ENCODE measurements at places on chromosomes 4 and X.
A peak's percentile ranks its signal among the peaks of the same experiment; 100 is the strongest.

- DNase-seq: no peak
Measured at GRCh38 chr4:114613560-114613959, 15.0 kb downstream of the UGT8 start.

- DNase-seq: no peak
Measured at GRCh38 chr4:154741131-154741665, 2.6 kb upstream of the LRAT start.

- no peak for DNase-seq
Measured at GRCh38 chr4:46933686-46934085, 24.6 kb upstream of the COX7B2 start.

DNA sequence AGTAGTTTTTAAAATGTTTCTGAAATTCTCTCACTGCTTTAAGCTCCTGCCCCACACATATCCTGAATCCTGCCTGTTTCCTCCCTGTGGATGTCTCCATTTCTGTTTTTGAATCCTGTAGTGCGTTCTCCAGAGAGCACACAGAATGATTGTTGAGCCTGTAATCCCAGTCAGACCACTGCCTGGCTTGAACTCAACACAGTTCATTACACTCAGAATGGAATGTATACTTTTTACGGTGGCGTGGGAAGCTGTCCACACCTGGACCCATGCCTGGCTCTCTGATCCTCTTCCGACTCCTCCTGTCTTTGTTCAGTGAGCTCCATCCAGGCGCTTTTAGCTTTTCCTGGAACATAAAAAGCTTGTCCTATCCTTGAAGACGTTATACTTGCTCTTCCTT, 1217.0 kb upstream of the PRKX start:
- DNase-seq: no peak

GRCh38 chr4:147123146-147123545, 177.5 kb upstream of the TTC29 start:
- DNase-seq: no peak

DNA sequence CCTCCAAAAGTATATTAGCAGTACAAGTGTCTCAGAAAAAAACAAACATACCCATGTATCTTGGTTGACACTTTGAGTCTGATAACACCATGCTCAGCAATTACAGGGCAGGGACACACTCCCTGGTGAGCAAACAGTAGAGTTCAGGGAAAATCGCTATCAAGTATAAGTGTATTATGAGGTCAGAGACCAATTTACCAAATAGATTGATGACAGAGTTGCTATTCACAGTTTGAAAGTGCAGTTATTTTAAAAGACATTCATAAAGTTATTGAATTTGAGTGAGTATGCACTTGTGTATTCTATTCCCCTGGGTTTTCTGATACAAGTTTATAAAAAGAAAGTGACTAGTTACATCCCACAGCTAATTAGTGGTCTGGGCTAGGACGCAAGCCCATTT, 10.2 kb upstream of the LONRF3 start:
- DNase-seq: peak; percentile 77

DNA sequence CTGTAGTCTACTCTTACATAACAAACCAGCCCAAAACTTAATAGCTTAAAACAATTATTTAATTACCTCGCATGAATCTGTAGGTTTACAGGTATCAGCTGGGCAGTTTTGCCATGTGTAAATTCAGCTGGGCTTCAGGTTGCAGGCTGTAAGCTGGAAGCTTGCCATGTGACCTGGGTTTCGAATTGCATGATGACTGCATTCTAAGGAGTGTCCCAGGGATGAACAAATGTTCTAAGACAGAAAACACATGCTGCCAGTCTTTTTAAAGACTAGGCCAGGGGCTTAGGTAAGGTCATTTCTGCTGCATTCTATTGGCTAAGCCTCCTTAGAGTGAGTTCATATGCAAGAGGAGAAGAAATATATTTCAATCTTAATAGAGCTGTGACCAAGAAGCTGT, 44.8 kb downstream of the GRIA2 start:
- DNase-seq: no peak

DNA sequence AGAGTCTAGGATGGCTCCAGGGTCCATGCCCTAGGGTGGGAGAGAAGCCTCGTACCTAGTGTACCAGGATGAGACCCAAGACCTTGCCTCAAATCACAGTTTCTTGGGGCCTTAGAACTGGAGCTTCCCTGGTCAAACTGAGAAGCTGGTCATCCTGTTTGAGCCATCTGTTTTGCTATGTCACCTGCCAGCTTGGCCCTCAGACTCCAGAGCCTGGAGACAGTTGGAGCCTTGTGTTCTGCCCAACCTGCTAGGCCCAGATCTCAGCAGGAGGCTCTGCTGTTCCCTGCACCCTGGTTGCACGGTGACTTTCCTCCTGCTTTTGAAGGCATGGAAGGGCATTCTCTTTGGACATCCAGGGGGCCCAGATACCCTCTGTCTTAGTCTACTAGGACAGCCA, 206.3 kb upstream of the ATP6AP2 start:
- DNase-seq: no peak

GRCh38 chr4:47075919-47076318, 44.6 kb downstream of the GABRB1 start:
- no peak for DNase-seq

- no peak for DNase-seq
Measured at GRCh38 chr4:10086506-10087120, 30.0 kb downstream of the WDR1 start.

DNA sequence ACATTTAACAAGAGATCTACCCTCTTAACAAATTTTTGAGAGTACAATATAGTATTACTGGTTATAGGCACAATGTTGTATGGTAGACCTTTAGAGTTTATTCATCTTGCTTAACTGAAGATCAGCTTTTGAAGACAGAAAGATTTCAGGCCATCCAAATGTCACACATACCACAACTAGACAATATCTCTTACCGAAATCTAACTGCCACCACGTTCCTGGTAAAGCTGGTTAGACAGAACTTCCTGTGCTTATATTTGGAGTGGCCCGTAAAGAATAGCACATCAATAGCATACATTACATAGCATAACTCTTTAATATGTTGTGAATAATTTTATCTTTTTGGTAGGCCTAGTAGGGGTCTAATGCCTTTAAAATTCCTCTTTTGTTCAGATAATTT, 29.8 kb upstream of the ARHGEF6 start:
- DNase-seq: no peak

GRCh38 chr4:172843192-172843591, 325.4 kb upstream of the GALNT7 start:
- no peak for DNase-seq

DNA sequence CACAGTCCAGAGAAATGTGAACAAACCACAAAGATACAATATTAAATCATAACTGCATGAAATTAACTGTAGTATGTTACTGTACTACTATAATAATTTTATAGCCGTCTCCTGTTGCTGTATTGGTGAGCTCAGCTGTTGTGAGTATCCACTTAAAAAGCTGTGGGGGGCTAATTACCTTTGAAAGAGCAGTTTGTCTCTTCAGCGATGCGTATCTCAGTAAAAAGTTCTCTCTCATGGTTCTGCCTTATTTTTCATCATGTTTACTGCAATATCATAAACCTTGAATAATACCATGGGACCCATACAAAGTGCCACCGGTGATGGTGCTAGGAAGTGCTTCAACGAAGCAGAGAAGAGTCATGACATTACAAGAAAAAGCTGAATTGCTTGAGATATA, 8.4 kb upstream of the MSMO1 start:
- no peak for DNase-seq

- no peak for DNase-seq
Measured at GRCh38 chr4:128166982-128167381, 105.9 kb downstream of the LARP1B start.

- DNase-seq: no peak
Measured at GRCh38 chr4:32022071-32022470, 1301.9 kb downstream of the PCDH7 start.

All from NCI-H2227 treated with DMSO at 0.1 percent for 48 hours (cell line).